ENCODE measurements at places on chromosomes 2 and 18.
A peak's percentile ranks its signal among the peaks of the same experiment; 100 is the strongest.

DNA sequence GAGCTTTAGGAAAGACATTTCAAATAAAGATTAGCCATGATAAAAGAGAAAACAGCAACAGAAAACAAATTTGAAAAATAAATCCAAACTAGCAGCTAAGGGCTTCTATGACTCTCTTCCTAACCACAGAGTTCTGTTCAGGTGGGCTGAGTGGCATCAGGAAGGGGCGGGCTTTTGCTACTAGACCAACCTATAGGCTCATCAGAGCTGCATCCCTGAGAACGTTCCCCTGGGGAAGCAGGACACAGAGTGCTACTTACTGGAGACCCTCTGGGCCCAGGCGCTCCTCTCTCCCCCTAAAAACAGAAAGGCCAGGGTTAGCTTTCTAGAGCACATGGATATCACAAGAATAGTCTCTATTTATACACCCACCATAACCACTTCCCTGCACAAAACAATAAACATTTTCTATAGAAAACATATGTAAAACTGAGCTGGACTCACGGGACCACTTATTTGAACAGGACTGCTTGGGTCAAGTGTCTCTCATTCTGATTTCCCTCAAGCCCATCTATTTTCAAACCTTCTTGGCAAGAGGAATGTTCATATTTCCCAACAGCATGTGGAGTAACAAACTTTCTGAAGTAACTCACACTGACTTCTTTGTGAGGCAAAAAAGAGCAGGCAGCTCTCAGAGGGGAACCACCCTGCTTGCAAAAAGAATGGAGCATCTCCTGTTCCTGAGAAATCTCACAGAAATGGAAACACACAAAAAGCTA lies 78.9 kb upstream of the LMAN1 start:
- DNase-seq: no peak

DNA sequence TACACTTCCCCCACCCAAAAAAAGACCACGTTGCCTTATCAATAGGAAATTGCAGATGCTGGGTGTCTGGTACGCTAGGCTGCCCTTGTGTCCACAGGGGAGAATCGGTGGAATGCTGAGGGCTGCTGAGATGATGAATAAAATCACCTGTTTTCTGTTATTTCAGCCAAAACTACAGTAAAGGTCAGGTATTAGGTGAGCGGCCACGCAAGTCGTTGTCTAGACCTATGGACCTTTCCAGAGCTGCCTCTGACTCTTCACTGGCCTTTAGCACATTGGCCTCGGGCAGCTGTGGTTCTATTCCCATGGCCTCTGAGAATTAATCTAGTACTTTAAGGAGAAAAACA lies 89.6 kb downstream of the MTCL1 start:
- DNase-seq: no peak

- DNase-seq: no peak
These were observed 496.9 kb upstream of the VRK2 start for GRCh38 chr2:57549642-57550102.

GRCh38 chr2:158994920-158995676 lies 26.7 kb downstream of the TANC1 start:
- peak; percentile 48 for DNase-seq

- no peak for DNase-seq
These were observed at the start of gene MSTN for GRCh38 chr2:190062601-190063000. Gene MSTN, minus strand, starts transcription at chr2:190062729. Its CDS starts 133 bp downstream, at chr2:190062596.

- no peak for DNase-seq
These were observed 82.2 kb upstream of the ITGA4 start for GRCh38 chr2:181374781-181375675.

DNA sequence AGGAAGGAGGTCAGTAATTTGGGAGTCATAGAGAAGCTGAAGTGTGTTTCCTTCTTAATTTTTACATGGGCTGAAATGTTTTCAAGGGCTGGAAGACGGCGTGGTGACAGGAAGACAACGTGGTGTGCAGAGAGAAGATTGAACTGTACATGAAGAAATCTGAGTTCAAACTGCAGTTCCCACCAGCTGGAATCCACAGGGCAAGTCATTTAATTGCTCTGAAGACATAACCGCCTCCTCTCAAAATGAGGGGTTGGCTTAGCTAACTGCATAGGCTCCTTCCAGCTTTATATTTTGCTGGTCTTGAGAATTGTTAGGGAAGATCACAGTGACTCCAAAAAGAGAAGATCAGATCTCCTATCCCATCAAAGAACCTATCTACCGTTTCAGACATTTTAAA lies 103.9 kb downstream of the SLC8A1 start:
- DNase-seq: no peak

GRCh38 chr18:62328586-62329525 lies 3.7 kb downstream of the TNFRSF11A start:
- no peak for DNase-seq

DNA sequence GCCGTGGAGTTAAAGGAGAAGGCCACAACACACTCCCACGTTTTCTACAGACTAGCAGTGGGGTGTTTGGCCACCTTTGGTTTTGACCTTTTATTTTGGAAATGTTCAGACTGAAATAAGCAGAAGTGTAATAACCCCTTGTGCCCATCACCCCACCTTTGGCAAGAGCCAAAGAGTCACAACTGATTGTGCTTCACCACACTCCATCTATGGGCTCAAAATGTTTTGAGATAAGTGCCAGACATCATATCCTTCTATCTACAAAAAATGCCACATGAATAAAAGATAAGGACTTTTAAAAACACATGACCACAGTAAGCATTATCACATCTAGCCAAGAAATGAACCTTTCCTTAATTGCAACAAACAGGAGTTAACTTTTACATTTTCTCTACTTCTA lies 9.9 kb upstream of the GPR35 start:
- no peak for DNase-seq

- DNase-seq: no peak
These were observed 254.6 kb downstream of the SH3BP4 start for GRCh38 chr2:235206399-235206798.

- DNase-seq: peak; percentile 89
These were observed 42.4 kb upstream of the FIGN start for GRCh38 chr2:163778045-163778781.

Measured in fibroblast of the aortic adventitia (primary cell).